WTC11 (cell line): ENCODE measurements at places on chromosomes 1 and 21.

GRCh38 chr1:156889802-156890580 is 3.5 kb upstream of the PEAR1 start:
- DNase-seq = peak; percentile 88

- no peak for DNase-seq
Observed at GRCh38 chr1:196887515-196888239, at the start of gene CFHR4. CFHR4 (plus strand) TSS chr1:196888052; CDS start chr1:196888151, 99 bp downstream.

DNA sequence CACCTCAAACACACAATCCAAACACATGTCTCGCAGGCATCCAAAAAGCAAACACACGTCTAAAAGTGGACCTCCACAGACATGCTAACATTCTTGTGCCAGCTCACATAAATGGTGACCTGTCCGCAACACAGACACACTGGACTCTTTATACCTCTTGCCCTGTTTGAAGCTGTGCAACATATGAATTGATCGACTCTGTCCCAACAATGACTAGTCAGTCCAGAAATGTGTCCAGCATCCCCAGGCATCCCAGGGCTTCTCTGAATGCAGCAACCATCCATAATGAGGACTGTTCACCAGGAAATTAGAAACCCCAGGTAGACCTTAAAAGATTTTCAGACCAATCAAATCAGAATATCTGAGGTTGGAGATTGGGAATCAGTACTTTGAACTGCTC is 3.2 kb downstream of the DDR2 start:
- DNase-seq = no peak

GRCh38 chr1:18556364-18556763 is 74.3 kb upstream of the PAX7 start:
- no peak for DNase-seq

- no peak for DNase-seq
Observed at GRCh38 chr1:9684801-9685200, 33.3 kb downstream of the PIK3CD start.

DNA sequence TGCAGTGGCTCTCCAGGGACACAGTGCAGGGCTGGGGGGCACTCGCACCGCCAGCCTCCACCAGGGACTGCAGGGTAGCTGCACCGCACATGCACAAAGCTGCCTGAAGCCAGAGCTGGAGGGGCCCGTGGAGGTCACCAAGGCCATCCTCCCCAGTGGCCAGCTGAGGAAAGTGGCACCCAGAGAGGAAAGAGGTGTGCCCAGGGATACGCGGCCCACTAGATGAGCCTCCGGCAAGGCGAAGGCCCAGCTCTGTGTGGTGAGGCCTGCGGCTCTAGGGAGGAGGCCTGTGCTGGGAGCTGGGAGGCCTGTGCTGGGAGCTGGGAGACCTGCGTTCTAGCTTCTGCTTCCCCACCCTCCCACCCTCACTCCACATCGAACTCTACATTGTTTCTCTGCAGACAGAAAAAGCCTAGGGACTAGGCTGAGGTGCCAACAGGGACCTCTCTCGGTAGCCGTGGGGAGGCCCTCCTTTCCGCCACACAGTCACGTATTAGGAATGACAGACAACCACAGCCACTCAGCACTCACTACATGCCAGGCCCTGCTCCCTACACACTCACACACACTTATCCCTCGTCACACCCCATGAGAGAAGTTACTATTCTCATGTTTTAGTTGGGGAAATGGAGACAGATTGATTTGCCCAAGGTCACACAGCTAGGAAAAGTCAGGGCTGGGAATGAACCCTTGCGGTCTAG is 921 bp upstream of the ASCL5 start:
- no peak for DNase-seq

- no peak for DNase-seq
Observed at GRCh38 chr1:215475796-215476481, 91.2 kb upstream of the KCTD3 start.

GRCh38 chr1:10064416-10065343 is 31.9 kb downstream of the UBE4B start:
- no peak for DNase-seq

GRCh38 chr1:101236516-101237228 is at the start of gene S1PR1:
S1PR1 (plus strand) TSS chr1:101237019; CDS start chr1:101238985, 1,966 bp downstream.
- peak; percentile 83 for DNase-seq

DNA sequence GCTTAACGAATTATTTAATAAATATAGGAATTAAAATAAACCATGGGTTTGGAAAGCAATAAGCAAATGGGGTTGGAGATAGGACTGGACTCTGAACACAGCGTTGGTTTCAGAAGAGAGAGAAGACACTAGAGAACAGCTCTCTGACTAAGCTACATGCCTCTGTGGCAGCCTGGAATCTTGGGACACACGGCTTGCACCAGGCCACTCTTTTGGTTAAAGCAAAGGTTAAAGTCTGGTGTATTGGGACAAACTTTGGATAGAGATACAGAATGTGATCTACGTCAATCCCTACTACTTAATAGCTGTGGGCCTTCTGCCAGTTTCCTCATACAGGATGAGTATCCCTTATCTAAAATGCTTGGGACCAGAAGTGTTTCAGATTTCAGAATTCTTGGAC is 49.7 kb upstream of the HSD17B7 start:
- no peak for DNase-seq

DNA sequence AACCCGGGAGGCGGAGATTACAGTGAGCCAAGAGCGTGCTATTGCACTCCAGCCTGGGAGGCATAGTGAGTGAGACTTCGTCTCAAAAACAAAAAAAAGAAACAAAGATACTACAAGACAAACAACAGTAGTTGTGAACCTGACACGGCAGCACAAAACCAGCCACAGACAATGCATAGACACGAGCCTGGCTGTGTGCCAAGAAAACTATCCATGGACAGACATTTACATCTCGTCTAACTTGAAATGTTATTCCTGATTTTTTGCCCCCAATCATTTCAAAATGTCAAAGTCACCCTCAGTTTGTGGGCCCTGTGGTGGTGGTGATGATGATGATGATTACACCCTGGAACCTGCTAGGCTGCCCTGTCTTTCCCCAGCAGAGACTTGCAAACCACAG is 6.3 kb downstream of the KLHL21 start:
- DNase-seq = no peak

GRCh38 chr1:89705901-89706699 is 73.2 kb downstream of the LRRC8C start:
- no peak for DNase-seq

- DNase-seq = no peak
Observed at GRCh38 chr1:74357150-74357549, 122.0 kb downstream of the TNNI3K start.

- DNase-seq = no peak
Observed at GRCh38 chr1:44246806-44247205, 33.5 kb downstream of the DMAP1 start.

GRCh38 chr1:68173936-68174737 is 58.2 kb downstream of the WLS start:
- DNase-seq = no peak

DNA sequence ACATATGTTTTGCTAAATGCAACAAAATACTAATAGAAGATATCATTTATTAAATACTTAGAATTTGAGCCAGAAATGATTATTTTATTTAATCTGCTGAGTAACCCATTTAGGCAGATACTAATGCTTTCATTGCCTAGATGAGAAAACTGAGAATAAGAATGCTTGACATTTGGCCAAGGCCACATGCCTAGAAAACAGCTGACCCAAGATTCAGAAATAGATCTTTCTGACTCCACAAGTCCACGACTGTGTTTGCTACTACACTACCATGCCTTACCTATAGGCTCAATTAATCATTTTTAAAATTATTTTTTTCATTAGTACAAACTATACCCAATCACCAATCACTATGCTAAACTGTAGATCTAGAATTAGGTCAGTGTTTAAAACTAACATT is 129.7 kb downstream of the ATP1B1 start:
- DNase-seq = no peak

GRCh38 chr1:152932170-152932811 is 14.7 kb upstream of the SPRR5 start:
- DNase-seq = no peak

GRCh38 chr1:227357171-227357926 is 39.1 kb upstream of the CDC42BPA start:
- DNase-seq = peak; percentile 26

DNA sequence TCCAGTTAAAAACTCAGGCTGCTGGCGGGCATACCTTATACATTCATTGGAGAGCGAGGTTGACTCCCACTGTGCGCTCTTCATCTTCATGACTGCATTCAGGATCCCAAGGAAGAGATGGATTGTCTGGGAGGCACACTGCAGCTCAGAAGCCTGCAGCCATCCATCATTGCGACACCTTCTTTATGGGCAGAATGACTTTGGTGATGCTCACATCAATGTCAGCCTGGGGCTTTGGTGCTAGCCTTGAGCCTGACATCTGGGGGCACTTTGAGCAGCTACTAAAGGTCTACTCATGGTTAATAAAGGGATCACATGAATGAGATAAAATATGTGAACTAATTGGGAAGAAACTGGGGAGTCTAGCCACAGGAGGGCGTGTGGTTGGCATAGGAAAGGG is 229.3 kb downstream of the PRDM2 start:
- DNase-seq = no peak

GRCh38 chr1:74775735-74776134 is 42.8 kb downstream of the TYW3 start:
- no peak for DNase-seq

DNA sequence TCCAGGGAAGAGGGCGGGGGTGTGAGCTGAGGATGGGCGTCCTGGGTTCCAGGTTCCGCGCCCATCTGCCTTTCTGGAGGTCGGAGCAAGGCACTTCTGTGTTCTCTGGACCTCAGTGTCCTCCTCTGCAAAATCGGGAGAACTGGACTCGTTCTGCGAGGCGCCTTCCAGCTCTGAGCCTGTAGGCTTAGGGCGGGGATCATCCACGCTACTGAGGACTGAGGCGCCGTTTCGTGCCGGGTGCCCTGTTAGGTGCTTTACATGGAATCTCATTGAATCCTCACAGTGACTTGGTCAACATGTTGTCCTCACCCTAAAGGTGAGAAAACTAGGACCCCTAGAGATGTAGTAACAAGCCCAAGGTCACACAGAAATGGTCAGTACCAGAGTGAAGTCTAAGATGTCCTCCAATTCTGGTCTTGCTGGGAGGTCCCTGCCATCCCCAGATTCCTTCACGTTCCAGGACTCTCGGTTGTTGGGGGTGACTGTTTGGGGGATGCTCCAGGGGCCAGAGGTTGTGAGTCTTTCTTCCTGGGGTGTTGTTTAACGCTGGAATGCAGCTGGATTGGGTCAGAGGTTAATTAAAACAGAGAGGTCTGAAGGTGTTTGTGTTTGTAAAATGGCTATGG is 677 bp downstream of the PRKAA2 start:
- DNase-seq = peak; percentile 24

DNA sequence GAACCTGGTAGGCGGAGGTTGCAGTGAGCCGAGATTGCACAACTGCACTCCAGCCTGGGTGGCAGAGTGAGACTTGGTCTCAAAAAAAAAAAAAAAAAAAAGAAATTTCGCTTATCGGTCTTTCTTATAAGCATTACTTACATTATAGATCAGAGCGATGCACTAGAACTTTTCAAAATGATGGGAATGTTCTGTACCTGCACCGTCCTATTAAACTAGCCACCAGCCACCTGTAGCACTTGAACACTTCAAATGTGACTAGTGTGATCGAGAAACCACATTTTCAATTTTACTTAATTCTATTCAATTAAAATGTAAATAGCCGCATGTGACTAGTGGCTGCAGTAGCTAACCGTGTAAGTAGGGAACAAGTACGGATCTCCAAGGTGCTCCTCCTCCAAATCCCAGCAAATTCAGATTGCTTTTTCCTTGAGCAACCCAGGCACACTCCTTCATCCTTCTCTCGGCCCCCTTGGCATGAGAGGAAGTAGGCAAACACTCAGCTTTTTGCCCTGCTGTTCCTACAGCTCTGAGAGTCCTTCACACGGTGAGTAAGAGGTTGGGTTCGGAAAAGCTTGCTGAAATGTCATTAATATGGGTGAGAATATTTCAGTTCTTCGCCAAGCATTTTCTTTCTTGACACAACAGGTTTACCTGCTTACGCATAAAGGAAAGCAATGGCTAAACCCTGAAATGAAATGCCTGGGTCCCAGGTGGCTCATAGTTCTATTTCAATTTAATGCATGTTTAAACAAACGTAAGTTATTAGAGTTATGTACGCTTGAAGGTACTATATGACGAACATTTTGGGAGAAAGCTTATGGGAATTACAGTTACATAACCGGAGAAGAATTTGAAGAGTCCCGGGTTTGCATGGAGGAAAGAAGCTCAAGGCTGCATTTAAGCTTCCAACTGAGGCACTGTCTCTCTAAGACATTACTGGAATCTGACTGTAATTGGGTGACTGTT is 69.5 kb upstream of the HUNK start:
- no peak for DNase-seq

DNA sequence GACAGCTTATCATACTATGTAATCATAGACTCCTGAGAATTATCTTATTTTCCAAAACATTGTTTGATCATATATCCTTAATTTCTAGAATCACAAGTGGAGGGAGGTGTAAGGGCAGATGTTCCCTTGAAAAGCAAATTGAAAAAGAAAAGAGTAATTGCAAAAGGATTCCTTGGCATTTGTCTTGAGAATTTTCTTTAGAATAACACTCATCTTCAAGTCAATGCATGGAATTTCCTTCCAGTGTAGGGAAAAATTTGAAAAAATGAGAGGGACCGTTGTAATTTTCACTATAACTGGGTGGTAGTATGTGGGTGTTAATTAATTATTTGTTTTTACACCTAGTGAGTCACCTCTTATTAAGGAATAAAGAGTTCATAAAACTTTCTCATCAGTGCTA is 724.6 kb upstream of the ADAMTS5 start:
- DNase-seq = no peak

DNA sequence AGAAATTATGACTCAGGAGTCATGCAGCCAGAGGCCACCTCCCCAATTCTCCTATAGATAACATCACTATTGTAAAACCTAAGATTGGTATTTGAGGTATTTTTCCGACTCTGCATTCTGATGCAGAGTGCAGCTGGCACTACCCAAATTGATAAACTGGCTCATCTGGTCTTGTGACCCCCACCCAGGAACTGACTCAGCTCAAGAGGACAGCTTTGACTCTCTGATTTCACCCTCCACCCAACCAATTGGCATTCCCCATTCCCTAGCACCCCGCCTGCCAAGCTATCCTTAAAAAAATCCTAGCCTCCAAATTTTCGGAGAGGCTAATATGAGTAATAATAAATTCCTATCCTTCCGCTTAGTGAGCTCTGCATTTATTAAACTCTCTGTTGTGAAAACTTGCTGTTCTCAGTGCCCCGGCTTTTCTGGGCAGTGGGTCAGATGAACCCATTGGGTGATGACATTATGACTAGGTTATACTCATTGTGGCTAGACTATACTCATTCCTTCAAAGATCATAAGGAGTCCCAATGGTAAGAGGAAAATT is 39.4 kb upstream of the EPS15 start:
- DNase-seq = no peak
